ENCODE measurements at places on chromosomes 12 and 14. TPM values are rescaled to one million over a fixed set of nuclear protein-coding genes. Genes with fewer than 3 reads are reported as not detected.

The ESPL1 gene
- not detected for polyA plus RNA-seq

The MMP19 gene
- polyA plus RNA-seq, result not detected

The AQP6 gene
- not detected for polyA plus RNA-seq

The OR4K2 gene
- not detected for polyA plus RNA-seq

The PNMA1 gene
- 43.7 TPM for polyA plus RNA-seq

The FUT8 gene
- 13.3 TPM for polyA plus RNA-seq

The FKBP3 gene
- polyA plus RNA-seq, result 67.9 TPM

The ARF6 gene
- 174 TPM for polyA plus RNA-seq

The FAM181A gene
- not detected for polyA plus RNA-seq

The LHX5 gene
- polyA plus RNA-seq, result not detected

The AMHR2 gene
- polyA plus RNA-seq, result not detected

The PRH2 gene
- not detected for polyA plus RNA-seq

The APOF gene
- polyA plus RNA-seq, result not detected

The PRR4 gene
- polyA plus RNA-seq, result 0.63 TPM

The SOX5 gene
- not detected for polyA plus RNA-seq

The CBLN3 gene
- polyA plus RNA-seq, result not detected

The CACNA2D4 gene
- 7.6 TPM for polyA plus RNA-seq

The NGB gene
- not detected for polyA plus RNA-seq

The C12orf50 gene
- not detected for polyA plus RNA-seq

The OR11H7 gene
- polyA plus RNA-seq, result not detected

The RBM23 gene
- polyA plus RNA-seq, result 50.3 TPM

The CCND2 gene
- 72.4 TPM for polyA plus RNA-seq

The P2RX7 gene
- polyA plus RNA-seq, result 9.2 TPM

The CLEC12A gene
- polyA plus RNA-seq, result not detected

The ITGA7 gene
- polyA plus RNA-seq, result 0.36 TPM

The GNB3 gene
- polyA plus RNA-seq, result not detected

The PCED1B gene
- polyA plus RNA-seq, result 73.3 TPM

The CELA1 gene
- polyA plus RNA-seq, result 0.71 TPM

The TSHR gene
- polyA plus RNA-seq, result not detected

The RGS6 gene
- polyA plus RNA-seq, result not detected

The SLC25A21 gene
- not detected for polyA plus RNA-seq

The LMO3 gene
- polyA plus RNA-seq, result not detected

The CLECL1 gene
- polyA plus RNA-seq, result 14.3 TPM

The TCTN2 gene
- 1.5 TPM for polyA plus RNA-seq

The TMEM52B gene
- not detected for polyA plus RNA-seq

All from CD8-positive, alpha-beta memory T cell (primary cell).